ENCODE measurements at places on chromosomes 1 and 21.
A peak's percentile ranks its signal among the peaks of the same experiment; 100 is the strongest.

GRCh38 chr1:80217377-80217986, 1211.0 kb upstream of the ADGRL4 start:
- DNase-seq, result no peak

GRCh38 chr1:233364026-233364425, 36.5 kb downstream of the MAP3K21 start:
- DNase-seq, result no peak

DNA sequence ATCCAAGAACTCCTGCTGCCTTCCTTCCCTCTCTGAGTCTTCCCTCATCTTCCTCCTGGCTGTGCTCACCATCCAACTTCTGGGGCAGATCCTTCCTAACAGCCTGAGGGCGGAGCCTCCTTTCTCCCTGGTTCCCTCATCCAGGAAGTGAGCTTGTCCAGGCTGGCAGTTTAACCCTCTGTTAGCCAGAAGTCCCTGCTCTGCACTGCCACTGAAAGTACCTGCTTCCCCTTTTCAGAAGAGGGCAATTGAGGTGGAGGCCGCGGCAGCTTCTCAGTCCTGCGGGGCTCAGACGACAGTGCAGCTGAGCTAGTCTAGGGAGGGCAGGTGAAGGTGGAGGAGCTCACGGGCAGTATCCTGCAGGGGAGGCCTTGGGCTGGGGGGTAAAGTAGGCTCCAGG, 149.1 kb downstream of the FCRL5 start:
- no peak for DNase-seq

DNA sequence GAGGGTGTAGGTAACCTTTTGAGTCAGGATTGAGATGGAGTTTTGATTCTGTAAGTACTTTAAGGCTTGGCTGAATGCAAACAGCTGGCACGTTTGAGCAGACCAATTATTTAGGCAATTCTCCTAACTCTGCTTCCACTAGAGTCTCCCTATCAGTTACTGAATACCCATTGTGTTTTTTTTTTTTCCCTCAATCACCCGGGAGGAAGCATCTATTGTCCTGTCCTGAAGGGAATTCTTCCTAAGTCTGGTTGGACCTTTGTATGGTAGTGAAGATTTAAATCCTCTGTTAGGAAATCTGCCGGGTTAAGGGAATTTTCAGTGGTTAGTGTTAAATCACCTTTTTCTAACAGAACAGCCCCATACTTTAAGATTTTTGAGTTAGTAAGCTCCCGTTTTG, 571.2 kb upstream of the USP24 start:
- no peak for DNase-seq

GRCh38 chr1:94425821-94426484, 7.8 kb downstream of the ABCD3 start:
- DNase-seq, result no peak

- no peak for DNase-seq
Measured at GRCh38 chr1:198775606-198776005, 136.8 kb downstream of the PTPRC start.

DNA sequence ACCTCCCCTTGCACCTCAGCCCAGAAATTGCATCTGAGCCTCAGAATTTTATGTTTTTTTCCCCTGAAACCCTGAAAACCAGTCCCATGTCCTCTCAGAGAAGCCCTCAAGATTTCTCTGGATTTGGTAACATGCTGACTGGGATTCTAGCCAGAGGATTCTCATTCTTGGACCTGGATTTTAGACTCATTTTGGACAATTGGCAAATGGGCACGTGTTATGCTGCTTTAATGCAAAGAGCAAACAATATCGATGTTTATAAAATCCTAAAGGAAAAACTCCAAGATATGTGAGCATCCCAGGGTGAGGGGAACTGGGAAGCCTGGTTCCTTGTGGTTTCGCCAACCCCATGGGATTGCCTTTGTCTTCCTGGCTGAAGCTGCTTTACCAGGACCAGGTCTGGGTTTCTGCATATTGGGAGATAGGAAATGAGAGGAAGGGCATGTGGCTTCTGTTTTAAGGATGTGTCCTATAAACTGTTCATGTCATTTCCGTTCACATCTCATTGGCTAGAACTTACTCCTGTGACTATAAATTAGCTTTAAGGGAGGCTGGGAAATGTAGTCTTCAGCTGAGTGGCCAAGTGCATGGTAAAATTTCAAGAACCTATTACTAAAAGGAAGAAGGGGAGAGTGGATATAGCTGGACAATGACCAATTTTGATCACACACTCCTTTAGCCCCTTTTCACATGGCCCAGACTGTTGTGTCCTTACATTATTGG, 27.2 kb upstream of the BCL10 start:
- DNase-seq, result no peak

- no peak for DNase-seq
Measured at GRCh38 chr1:3114846-3115245, 45.8 kb downstream of the PRDM16 start.

- no peak for DNase-seq
Measured at GRCh38 chr1:239212811-239213220, 173.6 kb upstream of the CHRM3 start.

- no peak for DNase-seq
Measured at GRCh38 chr1:244209955-244210354, 158.9 kb downstream of the ZBTB18 start.

DNA sequence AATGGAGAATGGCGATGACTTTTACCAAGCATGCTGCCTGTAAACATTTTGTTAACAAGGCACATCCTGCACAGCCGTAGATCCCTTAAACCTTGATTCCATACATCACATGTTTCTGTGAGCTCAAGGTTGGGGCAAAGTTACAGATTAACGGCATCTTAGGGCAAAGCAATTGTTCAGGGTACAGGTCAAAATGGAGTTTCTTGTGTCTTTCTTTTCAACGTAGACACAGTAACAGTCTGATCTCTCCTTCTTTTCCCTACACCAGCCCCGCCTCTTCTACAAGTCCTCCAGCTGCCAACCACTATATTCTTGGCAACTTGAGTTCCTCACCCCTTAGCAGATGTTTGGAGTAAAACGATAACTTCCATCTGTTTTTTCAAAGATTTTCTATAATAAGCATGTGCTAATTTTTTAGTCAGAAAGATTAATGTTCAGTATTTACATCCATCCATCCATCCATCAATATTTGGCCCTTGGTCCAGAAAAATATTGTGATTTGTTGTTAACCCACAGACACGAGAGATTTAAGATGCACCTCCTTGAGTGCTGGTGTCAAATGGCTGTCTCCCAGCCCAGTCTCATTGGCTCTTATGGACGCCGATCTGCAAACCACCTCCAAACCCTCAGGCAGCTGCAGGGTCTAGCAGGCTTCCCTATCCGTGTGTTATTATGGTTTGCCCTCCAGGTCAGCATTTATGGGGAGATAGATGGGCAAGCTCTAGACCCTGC, 3.8 kb downstream of the DNALI1 start:
- DNase-seq, result no peak

GRCh38 chr1:78375996-78376395, 114.8 kb upstream of the PTGFR start:
- no peak for DNase-seq

DNA sequence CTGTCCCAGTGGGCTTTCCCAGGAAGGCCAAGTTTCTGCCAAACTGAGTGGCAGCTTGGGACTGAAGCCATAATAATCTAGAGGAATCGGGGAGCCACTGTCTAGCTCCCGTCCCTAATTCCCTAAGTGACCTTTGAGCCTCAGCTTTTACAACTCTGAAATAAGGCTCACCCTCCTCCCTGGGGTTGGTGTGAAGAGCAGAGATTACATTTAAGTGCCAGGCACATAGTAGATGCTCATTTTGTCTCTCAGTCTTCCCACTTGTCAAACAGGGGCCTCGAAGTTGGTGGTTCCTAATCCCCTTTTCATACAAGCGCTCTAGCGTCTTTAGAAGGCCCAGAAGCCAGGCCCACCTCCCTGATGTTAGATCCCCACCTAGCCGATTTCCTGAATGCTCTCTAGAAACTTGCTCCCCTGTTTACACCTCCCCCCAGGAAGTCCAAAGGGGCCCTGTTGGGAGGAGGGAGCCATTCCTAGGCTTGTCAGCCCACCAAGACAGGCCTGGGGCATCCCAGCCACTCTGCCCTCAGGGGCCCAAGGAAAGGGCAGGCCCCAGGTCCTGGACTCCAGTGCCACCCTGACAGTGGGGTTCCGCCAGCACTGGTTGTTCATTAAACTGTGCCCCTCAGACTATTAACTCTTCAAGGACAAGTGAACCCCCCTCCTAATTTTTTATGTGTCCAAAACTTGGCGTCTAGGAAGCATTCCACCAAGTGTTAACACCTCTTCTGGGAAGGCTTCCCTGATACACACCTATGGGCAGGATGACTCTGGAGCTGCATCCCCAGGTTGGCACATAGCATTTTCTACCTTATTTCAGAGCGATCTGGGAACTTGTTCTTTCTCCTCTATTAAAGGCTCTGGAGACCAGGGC, 49.3 kb upstream of the ECE1 start:
- DNase-seq, result no peak

DNA sequence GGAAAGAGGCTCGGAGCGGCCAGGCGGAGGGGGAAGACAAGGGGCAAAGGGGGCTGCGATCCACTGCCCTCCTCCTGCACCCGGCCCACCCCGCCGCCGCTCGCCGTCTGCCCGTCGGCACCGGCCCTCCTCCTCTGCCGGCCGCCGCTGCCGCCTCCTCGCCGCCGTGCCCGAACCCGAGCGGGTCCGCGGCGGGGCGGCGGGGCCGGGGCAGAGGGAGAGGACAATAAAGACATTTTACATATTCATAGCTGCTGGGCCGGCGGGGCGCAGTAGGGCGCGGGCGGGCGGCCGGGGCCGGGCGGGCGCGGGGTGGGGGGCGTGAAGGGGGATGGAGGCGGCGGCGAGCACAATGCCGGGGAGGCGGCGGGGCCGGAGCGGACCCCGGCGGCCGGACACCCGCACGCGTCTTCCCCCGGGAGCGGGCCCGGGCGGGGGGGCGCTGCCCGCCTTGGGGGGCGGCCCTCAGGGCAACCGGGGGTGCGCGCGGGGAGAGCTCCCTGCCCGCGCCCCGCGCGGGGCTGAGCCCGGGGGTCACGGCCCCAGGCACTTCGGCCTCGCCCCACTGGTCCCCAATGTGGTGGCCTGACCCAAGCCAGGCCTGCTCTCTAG, 546 bp downstream of the POU2F1 start:
- peak; percentile 28 for DNase-seq

GRCh38 chr1:234768569-234769283, 158.7 kb upstream of the IRF2BP2 start:
- DNase-seq, result no peak

GRCh38 chr1:28535180-28535579, 17.7 kb upstream of the TRNAU1AP start:
- no peak for DNase-seq

GRCh38 chr1:6864166-6864565, 78.9 kb downstream of the CAMTA1 start:
- DNase-seq, result no peak

- DNase-seq, result no peak
Measured at GRCh38 chr1:1073743-1074587, at the start of gene RNF223. RNF223 (minus strand) TSS chr1:1074306; CDS start chr1:1072566, 1,740 bp downstream.

DNA sequence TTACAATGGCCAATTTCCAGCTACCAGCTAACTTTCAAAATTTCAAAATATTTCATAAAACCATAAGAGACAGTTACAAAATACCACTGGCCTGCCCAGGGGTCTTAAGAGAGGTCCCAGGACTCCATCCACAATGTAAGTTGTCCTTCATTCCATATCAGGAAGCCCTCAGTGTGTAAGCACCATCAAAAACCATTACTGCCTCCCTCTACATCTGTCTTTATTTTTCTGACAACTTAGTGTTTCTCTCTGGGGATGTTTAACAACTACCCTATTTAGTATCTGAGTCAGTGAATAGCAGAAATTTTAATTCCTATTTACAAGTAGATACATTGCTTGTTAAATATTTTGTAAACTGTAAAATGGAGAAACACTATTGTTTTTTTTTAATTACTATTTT, 339.3 kb upstream of the ADAMTS5 start:
- DNase-seq, result no peak

DNA sequence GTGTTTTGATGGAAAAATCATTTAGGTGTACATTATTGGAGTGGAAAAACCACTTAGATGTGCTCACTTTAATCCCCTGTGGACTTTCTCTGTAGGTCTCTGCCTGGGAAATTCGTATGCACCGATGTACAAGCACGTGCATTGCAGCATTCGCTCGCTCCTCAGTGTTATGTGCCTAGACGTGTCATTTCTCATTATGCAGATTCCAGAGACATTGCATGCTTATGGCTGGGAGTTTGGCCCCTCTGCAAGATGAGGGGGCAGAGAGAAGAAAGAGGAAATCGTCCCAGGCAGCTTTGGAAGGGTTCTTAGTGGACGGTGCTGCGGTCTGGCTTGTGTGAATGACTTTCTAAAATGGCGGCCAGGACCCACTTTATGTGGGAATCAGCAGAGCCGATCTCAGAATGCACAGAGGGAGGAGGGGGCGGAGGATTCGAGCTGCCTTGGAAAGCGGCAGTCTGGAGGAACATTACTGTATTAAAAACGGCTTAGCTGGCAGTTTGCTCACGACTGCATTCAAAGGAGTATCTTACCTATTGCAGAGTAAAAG, 2.3 kb downstream of the SPEN start:
- DNase-seq, result no peak

DNA sequence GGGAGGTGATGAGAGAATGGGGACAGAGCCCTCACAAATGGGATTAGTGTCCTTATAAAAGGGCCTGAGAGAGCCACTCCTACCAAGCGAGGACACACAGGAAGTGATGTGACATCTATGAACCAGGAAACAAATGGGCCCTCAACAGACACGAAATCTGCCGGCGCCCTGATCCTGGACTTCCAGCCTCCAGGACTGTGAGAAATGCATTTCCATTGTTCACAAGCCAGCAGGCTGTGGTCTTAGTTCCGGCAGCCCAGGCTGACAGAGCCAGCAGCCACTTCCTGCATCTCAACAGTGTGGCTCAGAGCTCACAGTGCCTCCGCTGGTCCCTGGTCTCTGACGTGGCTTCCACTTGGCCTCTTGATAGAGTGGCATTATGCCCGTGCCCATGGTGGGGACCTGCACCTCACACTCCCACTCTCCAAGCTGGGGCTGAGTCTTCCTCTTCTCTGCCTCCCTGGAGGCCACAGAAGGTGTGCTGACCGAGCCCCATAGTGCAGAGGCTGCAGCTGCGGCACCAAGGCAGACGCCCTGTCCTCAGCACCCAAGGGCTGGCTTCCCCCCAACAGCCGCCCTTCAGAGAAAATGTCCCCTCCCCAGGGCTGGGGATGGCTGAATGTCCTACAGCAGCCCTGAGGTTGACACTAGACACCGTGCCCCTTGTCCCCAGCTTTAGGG, 44.9 kb downstream of the ACOT7 start:
- DNase-seq, result peak; percentile 40

- peak; percentile 63 for DNase-seq
Measured at GRCh38 chr1:108646648-108647269, 14.1 kb downstream of the HENMT1 start.

DNA sequence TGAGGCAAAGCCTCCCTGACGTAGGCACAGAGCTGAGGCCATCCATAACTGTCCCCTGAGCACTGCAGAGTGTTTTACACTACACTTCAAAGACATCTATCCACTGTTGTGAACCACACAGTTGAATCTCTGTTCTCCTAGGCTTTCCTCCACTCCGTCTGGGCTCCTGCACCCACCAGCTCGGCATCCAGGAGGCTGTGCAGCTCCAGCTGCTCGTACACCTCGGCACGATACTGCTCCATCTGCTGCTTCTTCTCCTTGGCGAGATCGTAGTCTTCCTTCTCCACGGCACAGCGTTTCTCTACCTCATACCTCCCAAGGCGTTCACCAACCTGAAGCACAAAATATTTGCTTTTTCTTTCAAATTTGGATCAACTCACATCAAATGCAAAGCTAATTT, 18.2 kb downstream of the CEP104 start:
- no peak for DNase-seq

GRCh38 chr1:66265796-66266195, 268.2 kb upstream of the SGIP1 start:
- DNase-seq, result no peak
